ENCODE measurements at places on chromosomes 1 and 21. TPM values are rescaled to one million over a fixed set of nuclear protein-coding genes. Genes with fewer than 3 reads are reported as not detected.
A peak's percentile ranks its signal among the peaks of the same experiment; 100 is the strongest.

- DNase-seq, result no peak
- no peaks in the 10 kb centered on the region for H3K36me3 ChIP-seq
- peak overlapping the region; percentile 86 for H3K27ac ChIP-seq
- no peaks in the 10 kb centered on the region for H3K4me1 ChIP-seq
- H3K27me3 ChIP-seq, result no peaks in the 10 kb centered on the region
- H3K4me3 ChIP-seq, result peak overlapping the region; percentile 95
These were observed 894 bp downstream of the TCEA3 start for GRCh38 chr1:23423415-23424292.

GRCh38 chr1:82625537-82625936, 824.8 kb downstream of the ADGRL2 start:
- H3K36me3 ChIP-seq, result no peaks in the 10 kb centered on the region
- no peak overlapping the region for H3K4me3 ChIP-seq
- no peak for DNase-seq
- H3K27me3 ChIP-seq, result no peaks in the 10 kb centered on the region

- no peak for DNase-seq
- H3K27me3 ChIP-seq, result no peaks in the 10 kb centered on the region
- no peaks in the 10 kb centered on the region for H3K36me3 ChIP-seq
- H3K4me3 ChIP-seq, result no peak overlapping the region
- H3K4me1 ChIP-seq, result peaks cover 28% of the 10 kb centered on the region
These were observed 4.5 kb upstream of the PDZK1IP1 start for GRCh38 chr1:47194311-47194710.

DNA sequence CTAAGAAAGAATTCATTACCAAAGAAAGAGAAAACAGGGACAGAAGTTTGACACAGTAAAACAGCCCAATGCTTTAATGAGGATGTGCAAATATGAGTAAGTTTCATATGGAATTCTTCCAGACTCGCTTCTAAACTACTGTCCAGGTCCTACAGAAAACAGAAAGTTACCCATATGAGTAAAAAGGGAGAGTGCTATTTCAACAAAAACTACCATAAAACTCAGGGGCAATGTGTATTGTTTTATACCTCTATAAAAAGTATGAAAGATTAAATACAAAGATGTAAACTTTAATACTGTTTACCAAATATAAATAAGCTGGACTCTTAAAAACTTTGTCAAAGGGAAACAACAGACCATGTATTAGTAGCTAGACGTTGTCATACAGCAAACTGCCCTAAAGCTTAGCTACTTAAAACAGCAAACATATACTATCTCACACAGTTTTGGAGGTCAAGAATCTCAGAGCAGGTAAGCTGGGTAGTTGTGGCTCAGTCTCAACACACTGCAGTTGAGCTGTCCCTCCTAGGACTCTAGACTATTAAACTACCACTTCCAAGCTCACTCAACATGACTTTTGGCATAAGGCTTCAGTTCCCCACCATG, 174.9 kb downstream of the COP1 start:
- DNase-seq, result no peak
- H3K36me3 ChIP-seq, result no peaks in the 10 kb centered on the region
- no peak overlapping the region for H3K4me3 ChIP-seq

DNA sequence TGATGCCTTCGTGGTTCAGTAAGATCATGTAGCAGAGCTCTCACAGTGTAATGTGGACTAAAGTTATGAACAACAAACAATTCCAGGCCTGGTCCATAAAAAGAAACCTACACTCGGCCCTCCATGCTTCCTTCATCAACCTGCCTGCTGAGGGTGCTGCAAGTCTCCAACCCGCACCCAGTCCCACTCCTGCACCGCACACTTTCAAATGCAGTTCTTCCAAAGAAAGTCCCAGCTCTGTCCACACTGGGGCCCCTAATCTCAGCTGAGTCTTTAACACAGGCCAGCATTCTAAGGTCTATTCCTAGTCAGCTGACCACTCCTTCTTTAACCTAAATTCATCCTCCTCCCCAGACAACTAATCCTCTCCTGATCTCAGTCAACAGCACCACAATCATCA, 71.5 kb upstream of the NR5A2 start:
- H3K4me3 ChIP-seq, result no peak overlapping the region
- no peak for DNase-seq
- H3K4me1 ChIP-seq, result no peaks in the 10 kb centered on the region
- H3K27me3 ChIP-seq, result no peaks in the 10 kb centered on the region
- no peaks in the 10 kb centered on the region for H3K36me3 ChIP-seq

CCDC190 gene
- 1.9 TPM for total RNA-seq

HMCN1 gene
- 61.7 TPM for total RNA-seq

SDC3 gene
- 51.9 TPM for total RNA-seq
